ENCODE measurements at places on chromosomes 4 and X.

GRCh38 chrX:104482757-104483156 lies 83.2 kb upstream of the IL1RAPL2 start:
- no peak for DNase-seq

DNA sequence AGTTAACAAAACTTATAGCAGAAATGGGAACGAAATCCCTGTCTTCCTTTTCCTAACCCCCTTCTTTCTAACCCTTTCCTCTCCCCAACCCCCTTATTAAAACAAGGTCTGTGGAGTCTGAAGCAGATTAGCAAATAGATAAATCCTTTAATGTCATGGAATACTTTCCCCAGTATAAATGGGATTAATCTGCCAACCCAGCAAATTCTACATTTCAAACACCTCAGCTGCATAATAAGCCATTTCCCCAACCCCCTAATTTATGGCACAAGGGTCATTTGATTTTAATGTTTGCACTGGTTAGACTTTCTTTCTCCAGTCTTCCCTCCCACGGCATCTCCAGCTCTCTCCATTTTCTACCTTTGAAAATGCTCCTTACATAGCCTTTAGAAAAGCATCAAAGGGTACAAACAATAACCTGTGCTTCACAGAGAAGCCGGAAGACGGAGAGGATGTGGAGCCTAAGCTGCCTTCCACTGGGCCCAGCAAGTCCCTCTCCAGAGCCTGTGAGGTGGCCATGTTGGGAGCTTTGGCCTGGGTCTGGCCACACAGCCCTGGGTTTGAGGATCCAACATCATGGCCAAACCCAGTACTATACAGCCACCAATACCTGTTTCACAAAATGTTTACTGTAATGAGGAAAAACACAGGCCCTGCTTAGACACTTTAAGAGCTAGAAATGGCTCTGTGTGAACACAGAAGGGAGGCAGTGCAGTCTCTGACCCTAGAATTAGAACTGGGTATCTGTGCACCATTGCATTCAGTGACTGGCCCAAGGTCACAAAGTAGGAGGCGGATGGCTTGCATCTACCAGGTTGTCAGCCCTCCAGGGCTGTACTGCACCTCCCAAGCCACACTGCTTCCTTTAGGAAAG lies 56.9 kb upstream of the SPRY1 start:
- no peak for DNase-seq

GRCh38 chr4:173547889-173548288 lies 17.9 kb upstream of the HAND2 start:
- no peak for DNase-seq

DNA sequence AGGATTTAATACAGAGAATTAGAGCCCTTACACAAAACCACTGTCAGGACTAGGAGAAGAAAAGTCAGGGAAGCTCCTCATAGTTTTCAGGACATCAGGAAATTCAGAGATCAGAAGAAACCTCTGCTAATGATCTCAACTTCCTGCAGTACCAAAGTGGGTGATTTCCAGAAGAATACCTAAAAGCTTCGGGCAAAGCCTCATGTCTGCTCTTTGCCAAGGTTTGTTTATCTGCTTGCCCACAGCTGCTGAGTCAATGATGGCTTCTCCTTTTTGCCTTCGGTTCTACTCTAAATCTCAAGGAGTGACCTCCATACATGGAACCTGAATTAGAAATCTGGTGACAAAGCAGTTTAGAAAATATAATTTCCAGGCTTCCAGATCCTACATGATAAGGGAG lies 68.4 kb downstream of the USP38 start:
- no peak for DNase-seq

DNA sequence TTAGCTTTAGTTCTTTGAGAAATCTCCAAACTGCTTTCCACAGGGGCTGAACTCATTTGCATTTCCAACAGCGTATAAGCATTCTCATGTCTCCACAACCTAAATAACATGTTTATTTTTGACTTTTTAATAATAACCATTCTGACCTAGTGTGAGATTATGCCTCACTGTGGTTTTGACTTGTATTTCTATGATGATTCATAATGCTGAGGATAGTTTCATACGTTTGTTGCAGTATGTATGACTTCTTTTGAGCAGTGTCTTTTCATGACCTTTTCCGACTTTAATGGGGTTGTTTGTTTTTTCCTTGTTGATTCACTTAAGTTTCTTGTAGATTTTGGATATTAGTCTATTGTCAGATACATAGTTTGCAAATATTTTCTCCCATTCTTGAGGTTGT lies 1833.0 kb upstream of the PCDH10 start:
- no peak for DNase-seq

DNA sequence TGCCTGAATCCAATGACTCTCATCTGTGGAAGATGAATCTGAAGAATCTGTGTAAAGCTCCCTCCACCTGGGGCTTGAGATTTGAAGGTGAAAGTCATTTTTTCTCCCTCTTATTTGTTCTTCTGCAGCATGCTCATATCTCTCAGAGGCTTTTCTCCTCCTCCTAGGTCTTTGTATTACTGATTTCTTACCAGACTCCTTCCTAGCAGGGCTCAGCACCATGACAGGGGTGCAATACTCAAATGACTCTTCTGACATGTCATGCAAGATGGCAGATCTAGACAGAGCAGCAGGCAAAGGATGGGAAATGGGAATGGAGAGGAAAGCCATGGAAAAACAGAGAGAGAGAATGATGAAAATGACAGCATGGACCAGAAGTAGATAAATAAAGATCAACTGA lies 118.3 kb downstream of the TMA16 start:
- DNase-seq: no peak

- no peak for DNase-seq
Observed at GRCh38 chrX:74248889-74249288, 55.1 kb upstream of the ZCCHC13 start.

GRCh38 chr4:2733001-2733843 lies 22.9 kb downstream of the TNIP2 start:
- no peak for DNase-seq

- no peak for DNase-seq
Observed at GRCh38 chrX:141320801-141321200, 78.5 kb upstream of the SPANXC start.

DNA sequence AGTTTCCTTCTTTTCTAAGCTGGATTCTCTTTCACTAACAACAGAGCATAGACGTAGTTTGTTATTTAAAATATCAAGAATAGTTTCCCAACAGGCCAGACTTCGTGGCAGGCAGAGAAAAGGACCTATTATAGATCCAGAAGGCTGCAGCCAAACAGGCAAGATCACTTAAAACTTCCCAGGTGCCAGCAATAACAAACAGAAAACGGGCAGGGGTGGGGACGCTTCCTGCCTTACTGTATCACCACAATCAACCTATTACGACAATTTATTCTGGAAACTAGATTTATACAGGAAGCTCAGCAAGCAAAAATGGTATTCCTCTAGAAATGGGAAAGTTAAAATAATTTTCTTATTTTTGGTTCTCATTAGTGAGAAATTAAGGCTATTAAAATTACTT lies 22.1 kb downstream of the RWDD4 start:
- no peak for DNase-seq

DNA sequence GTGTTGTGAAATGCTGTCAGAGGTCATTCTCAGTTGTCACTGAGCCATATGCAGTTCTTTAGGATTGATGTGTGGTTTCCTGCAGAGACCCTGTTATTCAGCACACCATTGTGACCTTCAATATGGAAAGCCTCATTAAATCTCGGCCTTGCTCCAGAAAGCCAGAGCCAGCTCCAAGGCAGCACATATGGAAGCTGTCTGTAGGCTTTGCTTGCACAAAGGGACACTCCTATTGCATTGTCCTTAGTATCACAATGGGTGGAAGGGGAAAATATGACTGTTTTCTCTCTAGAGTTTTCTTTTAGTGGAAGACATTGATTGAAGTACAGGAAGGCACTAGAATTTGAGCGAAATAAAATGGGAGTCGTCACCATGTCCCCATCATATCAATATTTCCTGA lies 179.0 kb downstream of the CEP135 start:
- DNase-seq: no peak

- DNase-seq: no peak
Observed at GRCh38 chr4:152509595-152510225, 26.2 kb downstream of the FBXW7 start.

- DNase-seq: no peak
Observed at GRCh38 chr4:31374256-31374960, 654.2 kb downstream of the PCDH7 start.

DNA sequence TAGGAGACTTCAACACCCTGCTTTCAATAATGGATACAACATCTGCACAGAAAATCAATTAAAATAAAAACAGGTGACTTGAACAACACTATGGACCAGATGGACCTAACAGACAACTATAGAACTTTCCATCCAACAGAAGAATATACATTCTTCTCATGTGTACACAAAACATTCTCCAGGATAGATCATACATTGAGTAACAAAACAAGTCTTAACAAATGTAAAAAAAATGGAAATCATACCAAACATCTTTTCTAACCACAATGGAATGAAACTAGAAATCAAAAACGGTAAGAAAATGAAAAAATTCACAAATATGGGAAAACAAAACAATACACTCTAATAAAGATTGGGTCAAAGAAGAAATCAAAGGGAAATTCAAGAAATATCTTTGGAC lies 24.7 kb downstream of the CYP2U1 start:
- no peak for DNase-seq

GRCh38 chr4:4677556-4678522 lies 136.0 kb upstream of the STX18 start:
- no peak for DNase-seq

- no peak for DNase-seq
Observed at GRCh38 chrX:31932769-31933168, 860.9 kb upstream of the FTHL17 start.

GRCh38 chrX:149504226-149504914 lies 736 bp downstream of the IDS start:
- no peak for DNase-seq

DNA sequence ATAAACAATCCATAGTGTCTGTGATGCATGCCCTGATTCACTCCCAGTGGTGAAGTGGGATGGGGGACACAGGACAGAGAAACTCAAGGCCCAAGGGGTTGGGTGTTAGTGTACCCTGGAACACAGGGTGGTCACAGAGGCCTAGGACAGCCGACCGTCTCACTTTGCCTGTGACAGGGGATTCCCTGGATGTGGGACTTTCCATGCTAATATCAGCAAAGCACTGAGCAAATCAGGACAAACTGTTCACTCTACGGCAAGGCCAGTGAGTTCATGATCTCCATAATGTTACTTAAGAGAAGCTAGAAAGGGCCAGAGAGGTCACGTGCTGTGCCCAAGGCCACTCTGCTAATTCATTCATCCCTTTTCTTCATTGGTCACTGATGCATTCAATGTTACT lies 158.7 kb upstream of the RBPJ start:
- DNase-seq: no peak

DNA sequence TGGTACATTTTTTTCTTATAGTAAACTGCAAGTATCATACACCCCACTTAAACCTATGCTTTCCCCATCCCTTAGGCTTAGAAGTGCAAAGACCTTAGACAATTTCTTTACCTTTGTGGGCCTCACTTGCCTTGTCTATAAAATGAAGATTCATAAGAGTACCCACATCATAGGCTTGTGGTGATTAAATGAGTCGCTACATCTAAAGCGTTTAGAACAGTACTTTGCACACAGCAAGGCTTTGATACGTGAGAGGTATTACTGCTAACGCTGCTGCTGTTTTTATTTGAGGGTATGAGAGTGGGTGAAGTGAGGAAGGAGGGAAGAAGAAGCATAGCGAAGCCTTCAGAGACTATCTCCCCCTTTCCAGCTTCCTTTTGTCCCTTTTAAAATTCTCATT lies 87.8 kb upstream of the RPS6KA3 start:
- DNase-seq: no peak

GRCh38 chrX:107272431-107272921 lies 66.1 kb downstream of the DNAAF6 start:
- DNase-seq: no peak

DNA sequence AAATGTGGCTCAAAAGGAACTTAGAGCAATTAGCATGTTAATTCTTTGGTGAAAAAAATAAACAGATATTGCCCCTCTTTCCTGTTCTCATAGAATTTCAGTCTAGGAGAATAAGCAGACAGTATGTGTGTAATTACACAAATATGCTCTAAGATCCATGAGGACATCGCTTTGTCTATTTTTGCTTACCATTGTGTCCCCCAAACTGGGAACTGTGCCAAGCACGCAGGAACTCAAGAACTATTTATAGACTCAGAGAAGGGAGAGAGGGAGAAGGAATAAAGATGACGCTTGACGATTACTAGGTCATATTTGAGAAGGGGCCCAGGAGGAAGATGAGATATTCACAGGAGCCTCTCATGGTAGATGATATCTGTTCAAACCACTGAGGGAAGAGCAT lies 692.6 kb downstream of the RAB28 start:
- peak; percentile 4 for DNase-seq

GRCh38 chr4:14650127-14650526 lies 352.2 kb upstream of the CPEB2 start:
- no peak for DNase-seq

DNA sequence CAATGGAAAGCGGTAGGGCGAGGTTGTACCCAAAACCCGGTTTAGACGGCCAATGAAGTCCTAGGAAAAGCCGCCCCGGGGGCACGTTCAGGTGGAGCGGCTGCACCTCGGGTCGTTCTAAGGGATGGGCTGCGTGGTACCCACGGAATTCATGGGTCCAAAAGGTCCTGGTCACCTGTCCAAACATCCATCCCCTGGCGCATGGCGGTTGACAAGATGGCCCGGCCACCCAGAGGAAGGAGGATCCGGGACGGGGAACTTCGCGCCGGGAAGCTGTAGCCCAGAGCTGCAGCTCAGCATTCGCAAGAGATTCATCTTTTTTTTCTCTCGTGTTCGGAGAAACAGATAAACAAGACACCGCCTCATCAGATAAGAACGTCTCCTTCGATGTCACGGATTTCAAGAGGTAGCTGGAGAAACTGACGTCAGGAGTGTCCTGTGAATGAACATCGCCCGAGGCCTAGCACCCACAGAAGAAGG lies 10.9 kb downstream of the PITX2 start:
- no peak for DNase-seq

- DNase-seq: no peak
Observed at GRCh38 chrX:51047950-51048349, 137.4 kb downstream of the BMP15 start.

- DNase-seq: no peak
Observed at GRCh38 chrX:72050011-72050410, 81.7 kb downstream of the RTL5 start.

DNA sequence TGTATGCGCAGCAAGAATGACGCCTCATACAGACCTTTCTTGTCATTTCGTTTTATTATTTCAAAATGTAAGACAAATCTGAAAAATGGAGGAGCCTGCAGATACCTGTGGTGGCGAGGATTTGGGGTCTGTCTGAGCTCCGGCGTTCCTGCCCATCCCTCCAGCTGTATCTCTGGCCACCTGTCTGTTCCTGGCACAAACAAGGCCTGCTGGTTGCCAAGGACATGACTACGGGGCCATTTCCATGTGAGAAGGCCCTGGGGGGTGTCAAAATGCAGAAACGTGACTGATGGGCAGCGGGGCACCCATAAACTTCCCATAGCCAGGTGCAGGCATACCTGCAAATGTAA lies 591 bp upstream of the TSPAN7 start:
- no peak for DNase-seq

- DNase-seq: no peak
Observed at GRCh38 chr4:16222957-16223527, 3.2 kb downstream of the TAPT1 start.

All from NCI-H187 (cell line).